ENCODE measurements at places on chromosomes 2 and 18.

GRCh38 chr18:10927286-10927992 is 221.9 kb downstream of the PIEZO2 start:
- H3K27me3 ChIP-seq, result peaks cover 4% of the 10 kb centered on the region
- no peak for DNase-seq
- H3K4me1 ChIP-seq, result peaks cover 5% of the 10 kb centered on the region
- no peaks in the 10 kb centered on the region for H3K36me3 ChIP-seq

- no peak overlapping the region for H3K4me3 ChIP-seq
- H3K27me3 ChIP-seq, result no peaks in the 10 kb centered on the region
- no peak for DNase-seq
- no peaks in the 10 kb centered on the region for H3K4me1 ChIP-seq
- no peaks in the 10 kb centered on the region for H3K36me3 ChIP-seq
- no peak overlapping the region for H3K27ac ChIP-seq
These were observed 59.6 kb upstream of the ZEB2 start for GRCh38 chr2:144579556-144579955.

DNA sequence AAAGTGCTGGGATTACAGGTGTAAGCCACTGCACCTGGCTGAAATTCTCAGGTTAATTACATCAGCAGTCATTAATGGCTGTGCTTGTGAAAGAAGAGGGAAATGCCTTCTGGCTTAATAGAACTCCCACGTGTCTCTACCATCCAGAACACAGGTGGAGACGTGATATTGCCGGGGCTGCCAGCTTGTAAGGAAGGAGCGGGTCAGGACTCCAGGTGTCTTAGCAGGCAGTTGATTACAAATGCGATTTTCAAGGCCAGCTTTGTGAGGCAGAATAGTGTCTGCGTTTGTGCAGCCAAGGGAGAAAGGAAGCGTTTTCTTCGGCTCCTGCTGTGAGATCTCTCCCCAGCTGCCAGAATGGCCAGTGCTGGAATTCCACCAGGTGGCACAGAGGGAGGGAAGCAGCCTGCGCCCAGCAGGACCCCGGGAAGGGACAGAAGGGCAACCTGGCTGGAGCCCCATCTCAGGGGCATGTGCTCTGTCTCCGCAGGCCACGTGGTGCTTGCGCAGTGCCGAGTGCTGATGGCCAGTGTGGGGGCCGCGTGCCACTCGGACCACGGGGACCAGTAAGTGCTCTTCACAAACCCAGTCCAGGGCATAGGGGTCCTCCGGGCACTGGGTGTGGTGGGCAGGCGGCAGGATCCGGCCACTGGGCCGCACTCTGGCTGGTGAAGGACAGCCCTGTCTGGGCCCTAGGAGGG is 3.7 kb upstream of the ESPNL start:
- no peak overlapping the region for H3K27ac ChIP-seq
- no peaks in the 10 kb centered on the region for H3K27me3 ChIP-seq
- peak; percentile 76 for DNase-seq
- H3K36me3 ChIP-seq, result no peaks in the 10 kb centered on the region

- no peaks in the 10 kb centered on the region for H3K36me3 ChIP-seq
- no peak overlapping the region for H3K4me3 ChIP-seq
- DNase-seq, result no peak
- no peak overlapping the region for H3K27ac ChIP-seq
These were observed 38.5 kb downstream of the AGAP1 start for GRCh38 chr2:235532307-235532706.

DNA sequence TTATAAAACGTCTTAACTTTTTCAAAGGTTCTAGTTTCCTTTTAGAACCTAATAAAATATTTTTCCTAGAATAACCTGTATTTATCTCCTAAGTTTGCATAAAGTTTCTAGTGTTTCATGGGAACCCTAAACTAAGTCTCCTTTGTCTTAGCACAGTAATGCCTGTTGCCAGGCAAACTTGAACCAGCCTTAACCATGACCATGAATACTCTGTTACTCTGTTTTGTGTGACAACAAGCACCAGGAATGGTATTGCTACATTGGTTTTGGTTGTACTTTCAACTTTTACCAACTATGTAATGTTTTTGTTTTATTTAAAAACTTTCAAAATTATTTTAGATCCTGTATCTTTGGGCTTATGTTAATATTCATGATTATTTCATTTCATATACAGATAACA is 137.6 kb downstream of the CERS6 start:
- H3K27ac ChIP-seq, result no peak overlapping the region
- no peak for DNase-seq
- no peaks in the 10 kb centered on the region for H3K27me3 ChIP-seq
- H3K4me3 ChIP-seq, result no peak overlapping the region

Measured in suprapubic skin (tissue), 4 donors.